ENCODE measurements at places on chromosomes 5 and 9. TPM values are rescaled to one million over a fixed set of nuclear protein-coding genes. Genes with fewer than 3 reads are reported as not detected.

DNA sequence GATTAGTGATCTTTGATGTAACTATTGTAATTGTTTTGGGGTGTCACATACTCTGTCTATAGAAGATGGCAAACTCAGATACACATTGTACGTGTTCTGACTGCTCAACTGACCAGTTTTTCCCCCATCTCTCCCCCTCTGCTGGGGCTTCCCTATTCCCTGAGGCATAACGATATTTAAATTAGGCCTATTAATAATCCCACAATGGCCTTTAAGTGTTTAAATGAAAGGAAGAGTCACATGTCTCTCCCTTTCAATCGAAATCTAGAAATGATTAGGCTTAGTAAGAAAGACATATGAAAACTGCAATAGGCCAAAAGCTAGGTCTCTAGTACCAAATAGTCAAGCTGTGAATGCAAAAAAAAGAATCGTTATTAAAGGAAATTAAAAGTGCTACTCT lies 265.6 kb downstream of the TMEM232 start:
- DNase-seq, result no peak

- no peak for DNase-seq
Observed at GRCh38 chr5:57002959-57003485, 51.1 kb upstream of the MIER3 start.

- DNase-seq, result no peak
Observed at GRCh38 chr5:55387865-55388264, 80.1 kb downstream of the MTREX start.

GRCh38 chr5:9898319-9898718 lies 268.2 kb upstream of the TAS2R1 start:
- no peak for DNase-seq

- no peak for DNase-seq
Observed at GRCh38 chr9:36138901-36139300, 2.4 kb downstream of the GLIPR2 start.

DNA sequence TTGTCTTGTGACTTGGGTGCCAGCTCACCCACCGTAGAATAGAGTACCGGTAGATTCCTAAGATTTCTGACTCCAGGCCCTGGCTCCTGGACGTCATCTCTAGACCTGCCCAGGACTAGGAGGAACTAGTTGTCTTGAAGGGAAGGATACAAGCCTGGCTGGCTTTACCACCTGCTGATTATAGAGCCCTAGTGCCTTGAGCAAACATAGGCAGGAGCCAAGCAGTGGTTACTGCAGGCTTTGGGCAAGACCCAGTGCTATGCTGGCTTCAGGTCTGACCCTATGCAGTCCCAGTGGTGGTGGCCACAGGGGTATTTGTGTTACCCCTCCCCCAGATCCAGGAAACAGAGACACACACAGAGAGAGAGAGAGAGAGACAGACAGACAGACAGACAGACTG lies 606.2 kb downstream of the PDE4D start:
- no peak for DNase-seq

- no peak for DNase-seq
Observed at GRCh38 chr5:142853682-142854081, 83.5 kb downstream of the ARHGAP26 start.

The NR5A1 gene
- total RNA-seq, result not detected

GRCh38 chr9:26949637-26950069 lies 2.6 kb upstream of the PLAA start:
- no peak for DNase-seq

- DNase-seq, result no peak
Observed at GRCh38 chr9:11141357-11141756, 528.6 kb upstream of the PTPRD start.

DNA sequence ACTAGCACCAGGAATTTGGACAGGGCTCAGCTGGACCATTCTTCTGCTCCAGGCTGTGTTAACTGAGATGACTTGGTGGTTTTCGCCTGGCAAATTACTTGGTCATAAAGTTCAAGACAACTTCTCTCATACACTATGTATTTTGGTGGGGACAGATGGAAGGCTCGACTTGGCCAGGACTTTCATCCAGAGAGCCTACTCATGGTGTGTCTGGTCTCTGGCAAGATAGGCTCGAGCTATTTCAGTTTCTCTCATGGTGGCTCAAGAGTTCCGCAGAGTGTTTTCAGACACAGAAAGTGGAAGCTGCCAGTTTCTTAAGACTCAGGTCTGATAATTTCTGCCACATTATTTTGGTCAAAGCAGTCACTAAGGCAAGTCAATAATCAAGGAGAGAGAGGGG lies 135.6 kb downstream of the IRX2 start:
- DNase-seq, result no peak

- no peak for DNase-seq
Observed at GRCh38 chr5:15440434-15440833, 59.5 kb upstream of the FBXL7 start.

The NEUROG1 gene
- total RNA-seq, result not detected
